Activated naive CD4-positive, alpha-beta T cell treated with anti-CD3 and anti-CD28 coated beads, Interleukin-2, amount 50 U/mL, for 72 hours (primary cell): ENCODE measurements at places on chromosomes 4 and X. TPM values are rescaled to one million over a fixed set of nuclear protein-coding genes. Genes with fewer than 3 reads are reported as not detected.

PRDM8 gene
- total RNA-seq = 3.8 TPM

METAP1 gene
- 80.1 TPM for total RNA-seq

ARHGAP6 gene
- not detected for total RNA-seq

ADH1A gene
- not detected for total RNA-seq

CXCL6 gene
- not detected for total RNA-seq

FHDC1 gene
- 0.16 TPM for total RNA-seq

FAM133A gene
- not detected for total RNA-seq

IL13RA1 gene
- total RNA-seq = 1.8 TPM

UCP1 gene
- not detected for total RNA-seq

TEC gene
- total RNA-seq = 4.3 TPM
